ENCODE measurements at places on chromosomes 12 and 14. TPM values are rescaled to one million over a fixed set of nuclear protein-coding genes. Genes with fewer than 3 reads are reported as not detected.

Gene DDN
- 0.10 TPM for total RNA-seq

Gene PRKD1
- 9.7 TPM for total RNA-seq

DNA sequence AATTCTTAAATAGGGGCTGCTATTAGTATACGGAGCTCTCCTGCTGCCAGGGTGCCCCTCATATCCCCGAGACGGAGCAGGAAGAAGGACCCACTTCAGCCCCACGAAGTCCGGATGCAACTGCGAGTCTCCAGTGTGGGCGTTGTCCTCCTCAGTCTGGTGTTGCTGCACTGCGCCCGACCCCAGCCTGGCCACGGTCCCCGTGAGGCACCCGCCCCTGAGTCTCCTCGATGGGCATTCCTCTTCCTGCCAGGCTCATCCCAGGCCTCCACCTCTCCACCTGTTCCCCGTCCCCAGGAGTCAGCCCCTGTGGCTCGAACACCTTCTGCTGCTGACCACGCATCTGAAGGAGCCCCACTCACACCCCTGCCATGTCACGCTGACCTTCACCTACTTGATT is 68.1 kb upstream of the SFSWAP start:
- no peak for DNase-seq

Gene ANAPC7
- 99.3 TPM for total RNA-seq

Gene C14orf180
- total RNA-seq: not detected
